Stimulated activated CD8-positive, alpha-beta memory T cell treated with anti-CD3 and anti-CD28 coated beads, Interleukin-7, amount 100 ng/mL, for 1 hour (primary cell): ENCODE measurements at places on chromosomes 2 and 18.

- DNase-seq: no peak
Observed at GRCh38 chr2:127585270-127585807, 49.9 kb downstream of the MYO7B start.

DNA sequence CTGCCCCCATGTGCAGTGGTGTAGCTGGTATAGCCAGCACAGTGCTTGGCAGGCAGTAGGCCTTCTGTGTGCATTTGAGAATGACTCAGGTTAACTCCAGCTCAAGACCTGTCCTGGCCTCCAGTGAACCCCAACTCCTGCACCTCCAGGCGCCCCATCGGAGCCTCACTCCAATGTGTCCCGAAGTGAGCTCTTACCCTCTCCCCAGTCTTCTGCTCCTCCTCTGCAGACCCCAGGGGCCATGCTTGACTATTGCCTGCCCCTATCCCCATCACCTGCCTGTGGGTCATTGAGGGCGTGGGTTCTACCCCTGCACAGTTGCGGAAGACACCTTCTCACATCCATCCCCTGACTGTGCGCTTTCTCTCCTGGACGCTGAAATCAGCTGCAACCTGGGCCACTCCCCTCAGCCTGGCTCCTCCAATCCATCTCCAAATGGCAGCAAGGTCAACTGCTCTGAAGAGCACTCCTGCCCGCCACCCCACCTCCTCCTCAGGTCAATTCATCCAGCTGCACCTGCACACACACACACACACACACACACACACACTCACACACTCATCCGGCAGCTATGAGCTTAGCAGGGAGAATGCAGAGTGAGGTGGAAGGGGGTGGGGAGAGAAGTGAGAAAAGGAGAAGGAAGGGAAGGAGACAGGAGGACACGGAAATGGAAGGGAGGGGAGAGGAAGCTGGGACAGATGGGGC, 130.3 kb upstream of the GLI2 start:
- no peak for DNase-seq

DNA sequence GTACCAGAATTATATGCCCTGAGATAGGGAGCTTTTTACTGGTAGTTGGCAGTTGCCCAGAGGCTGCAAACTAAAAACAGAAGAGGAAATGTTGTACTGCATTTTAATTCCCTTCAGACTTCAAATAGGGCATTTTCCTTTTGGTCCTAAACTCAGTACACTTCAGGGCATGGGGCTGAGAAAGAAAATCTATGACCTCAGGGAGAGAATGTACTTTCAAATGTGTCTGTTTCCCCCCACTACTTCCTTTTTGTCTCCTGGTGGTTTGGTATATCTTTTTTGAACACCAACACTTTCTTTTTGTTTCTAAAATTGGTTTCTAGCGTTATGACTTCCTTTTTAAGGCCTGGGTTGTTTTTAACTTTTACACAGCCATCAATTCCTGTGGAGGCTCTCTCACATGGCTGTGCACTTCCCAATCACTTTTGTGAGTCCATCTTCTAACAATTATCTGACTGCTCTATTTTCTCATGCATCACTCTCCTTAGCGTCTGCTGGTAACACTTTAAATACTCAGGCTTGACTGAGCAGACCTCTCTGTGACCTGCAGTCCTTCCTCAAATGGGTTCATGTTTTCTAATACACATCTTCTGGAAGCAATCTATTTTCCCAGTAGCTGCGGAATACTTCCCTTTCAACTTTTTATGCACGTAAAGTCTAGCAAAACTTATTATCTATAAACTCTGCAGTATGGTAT, 596.0 kb downstream of the LRP1B start:
- DNase-seq: no peak

- no peak for DNase-seq
Observed at GRCh38 chr2:86372133-86372532, 34.7 kb upstream of the REEP1 start.

DNA sequence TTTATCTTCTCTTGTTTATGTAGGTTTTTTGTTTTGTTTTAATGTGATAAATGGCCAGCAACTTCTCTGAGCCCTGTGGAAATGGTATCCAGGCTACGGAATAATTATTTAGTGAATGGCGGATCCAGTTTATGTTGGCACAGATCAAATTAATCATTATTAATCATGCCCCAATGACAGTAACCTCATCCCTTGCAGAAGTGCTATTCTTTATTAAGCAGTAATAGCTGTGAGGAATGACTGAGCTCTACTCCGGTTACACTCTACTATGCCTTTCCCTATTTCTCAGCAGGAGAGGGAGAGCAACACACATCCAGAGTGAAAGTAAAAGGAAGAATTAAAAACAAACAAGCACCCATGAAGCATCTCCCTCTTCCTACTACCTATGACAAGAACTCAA, 84.8 kb downstream of the SETBP1 start:
- DNase-seq: no peak

- DNase-seq: no peak
Observed at GRCh38 chr2:96105152-96105915, 11.0 kb downstream of the ADRA2B start.

GRCh38 chr2:186559370-186559769, 30.5 kb upstream of the ITGAV start:
- DNase-seq: no peak

DNA sequence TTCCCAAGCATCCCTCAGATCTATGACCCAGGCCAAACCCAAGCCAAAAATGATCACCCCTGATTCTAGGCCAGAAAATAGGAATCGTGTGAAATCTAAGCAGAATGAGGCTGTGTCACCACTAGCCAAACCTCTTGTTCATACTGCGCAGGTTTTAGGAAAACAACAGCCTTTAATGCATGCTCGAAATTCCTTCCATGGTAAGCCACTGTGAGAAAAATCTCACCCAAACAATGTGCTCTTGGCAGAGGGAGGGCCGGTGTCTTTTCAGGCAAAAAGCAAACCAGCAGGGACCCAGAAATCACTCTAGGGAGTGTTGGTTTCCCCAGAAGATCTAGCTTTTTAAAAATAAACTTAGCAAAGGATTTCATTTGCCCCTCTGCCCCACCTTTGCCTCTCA, 71.2 kb upstream of the FOSL2 start:
- DNase-seq: no peak

- DNase-seq: no peak
Observed at GRCh38 chr18:22173928-22174301, 4.5 kb downstream of the GATA6 start.

GRCh38 chr2:188870289-188870688, 103.9 kb upstream of the COL3A1 start:
- no peak for DNase-seq

GRCh38 chr2:213202011-213202410, 50.6 kb upstream of the IKZF2 start:
- DNase-seq: no peak

GRCh38 chr2:181594322-181594721, 62.6 kb downstream of the CERKL start:
- no peak for DNase-seq

DNA sequence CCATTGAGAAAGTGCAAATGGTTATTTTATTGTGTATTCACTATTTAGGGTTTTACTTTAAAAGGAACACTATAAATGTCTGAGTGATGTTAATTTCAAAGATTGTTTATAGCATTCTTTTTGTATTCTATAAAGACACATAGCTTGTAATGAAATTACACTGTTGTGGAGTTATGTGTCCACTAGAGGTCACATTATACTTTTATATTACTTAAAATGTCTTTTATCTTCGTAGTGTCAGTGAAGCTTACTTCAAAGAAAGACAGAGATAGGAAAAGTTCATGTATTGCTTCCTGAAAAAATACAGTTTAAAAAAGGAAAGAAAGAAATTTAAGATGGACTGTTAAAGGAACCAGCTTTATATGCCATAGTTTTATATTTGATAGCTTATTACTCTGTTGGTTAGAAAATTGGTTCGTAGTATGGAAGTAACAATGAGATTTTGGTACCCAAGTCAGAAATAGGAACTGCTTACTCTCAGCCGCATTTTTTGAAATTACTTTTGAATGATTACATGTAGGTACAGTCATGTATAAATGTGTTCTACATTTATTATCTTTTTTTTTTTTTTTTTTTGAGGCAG, 20.5 kb downstream of the APLF start:
- no peak for DNase-seq

- no peak for DNase-seq
Observed at GRCh38 chr18:3481696-3482210, 31.8 kb downstream of the TGIF1 start.

DNA sequence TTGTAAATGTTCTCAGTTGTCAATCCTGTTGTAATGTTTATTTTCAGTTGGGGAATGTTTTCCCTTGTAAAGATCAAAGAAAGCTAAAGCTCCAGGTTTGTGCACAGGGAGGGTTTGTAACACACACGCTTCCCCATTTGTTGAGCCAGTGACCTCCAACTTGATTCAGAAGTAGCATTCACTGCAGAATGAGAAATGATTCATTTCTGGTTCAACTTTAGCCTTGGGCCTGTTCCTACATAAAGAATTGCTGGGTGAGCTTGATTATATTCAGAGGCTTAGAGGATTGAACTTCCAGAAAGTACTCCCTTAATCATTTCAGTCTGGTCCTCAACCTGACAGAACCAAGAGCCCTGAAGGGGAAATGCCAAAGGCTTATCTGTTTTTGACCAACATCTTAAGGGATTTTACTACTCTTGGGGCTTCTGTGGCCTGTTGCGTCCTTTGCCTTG, 70.6 kb upstream of the CAVIN2 start:
- no peak for DNase-seq

GRCh38 chr18:22273101-22274039, 104.0 kb downstream of the GATA6 start:
- DNase-seq: no peak

DNA sequence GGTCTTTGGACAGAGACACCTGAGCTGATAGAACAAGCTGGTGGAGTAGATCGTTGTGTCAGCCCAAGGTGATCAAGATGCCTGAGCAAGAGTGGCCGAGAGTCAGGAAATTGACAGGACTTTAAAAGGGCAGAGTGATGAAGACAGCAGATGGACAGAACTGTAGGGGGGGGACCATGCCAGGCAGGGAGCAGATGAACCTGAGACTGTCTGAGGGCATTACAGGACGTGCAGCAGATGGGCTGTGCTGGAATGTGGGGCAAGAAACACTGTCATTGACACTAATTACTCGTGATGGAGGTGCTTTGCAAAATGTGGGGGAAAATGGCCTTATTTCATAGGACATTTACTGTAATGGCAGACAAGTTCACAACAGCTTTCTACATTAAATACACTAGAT, 225.0 kb downstream of the THSD7B start:
- DNase-seq: no peak

- DNase-seq: no peak
Observed at GRCh38 chr2:127313406-127313805, 19.5 kb upstream of the ERCC3 start.

- no peak for DNase-seq
Observed at GRCh38 chr2:37558623-37559022, 112.8 kb downstream of the CDC42EP3 start.

- DNase-seq: no peak
Observed at GRCh38 chr2:183126635-183127034, 2.4 kb downstream of the NUP35 start.

GRCh38 chr2:182064019-182064778, 78.5 kb downstream of the PPP1R1C start:
- DNase-seq: no peak

DNA sequence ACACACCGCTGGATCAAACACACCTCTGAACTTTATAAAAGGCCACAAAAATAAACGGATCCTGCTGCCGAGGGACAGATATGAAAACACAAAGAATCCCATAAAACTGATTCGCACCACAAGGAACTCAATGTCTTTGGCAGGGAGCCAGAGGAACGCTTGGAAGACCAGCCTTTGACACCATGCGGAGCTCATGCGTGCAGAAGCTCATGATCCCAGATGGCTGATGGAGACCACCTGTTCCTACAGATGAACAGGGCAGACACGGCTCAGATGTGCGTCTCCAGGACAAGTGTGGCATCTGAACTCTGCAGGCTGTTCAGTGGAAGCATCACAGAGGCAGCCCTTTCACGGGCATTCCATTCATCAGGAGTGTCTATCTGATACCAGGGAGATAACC, 24.9 kb downstream of the COPS9 start:
- DNase-seq: no peak

DNA sequence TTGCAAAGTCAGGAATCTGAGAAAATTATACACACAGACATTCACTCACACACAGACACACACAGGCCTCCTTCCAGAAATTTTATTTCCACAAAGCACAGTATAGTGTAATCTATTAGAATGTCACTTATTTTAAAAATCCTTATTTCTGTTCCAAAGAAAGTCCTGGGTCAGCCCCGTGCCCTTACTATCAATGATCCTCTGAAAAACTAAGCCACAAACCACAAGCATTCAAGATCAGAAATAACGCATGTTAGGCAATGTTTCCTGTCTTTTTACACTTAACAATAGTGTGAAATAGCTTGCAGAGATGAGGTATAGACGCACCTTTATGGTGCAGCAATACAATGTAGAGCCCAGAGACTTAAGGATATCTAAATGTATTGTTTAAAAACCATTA, 25.8 kb downstream of the TBC1D8 start:
- no peak for DNase-seq

DNA sequence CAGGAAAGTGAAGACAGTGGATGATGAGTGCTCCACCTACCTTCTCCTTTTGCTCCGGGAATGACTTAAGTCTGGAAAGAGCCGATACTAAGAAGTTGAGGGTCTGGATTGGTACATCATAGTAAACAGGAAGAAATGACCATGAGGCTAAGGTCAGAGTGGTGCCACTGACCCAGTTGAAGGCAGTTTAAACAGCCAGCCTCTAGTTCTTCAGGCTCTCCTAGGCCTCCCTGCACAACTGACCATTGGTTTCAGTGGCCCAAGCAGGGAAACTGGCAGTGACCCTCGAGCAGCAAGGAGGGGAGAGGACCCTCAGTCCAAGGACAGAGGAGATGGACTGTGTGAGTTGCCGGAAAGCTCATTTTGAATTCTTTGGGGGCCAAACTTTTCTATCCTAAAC, 119.1 kb downstream of the MAP4K4 start:
- no peak for DNase-seq

GRCh38 chr18:58871514-58872420, 7.1 kb downstream of the ZNF532 start:
- no peak for DNase-seq

- DNase-seq: no peak
Observed at GRCh38 chr18:39796393-39796792, 2158.6 kb upstream of the PIK3C3 start.

GRCh38 chr2:108409768-108410167, 32.0 kb downstream of the SULT1C4 start:
- DNase-seq: no peak

- DNase-seq: no peak
Observed at GRCh38 chr2:23293731-23294130, 91.2 kb upstream of the KLHL29 start.

GRCh38 chr18:48018851-48019250, 88.4 kb upstream of the SMAD2 start:
- no peak for DNase-seq

GRCh38 chr18:79111483-79111882, 42.3 kb downstream of the ATP9B start:
- no peak for DNase-seq

- no peak for DNase-seq
Observed at GRCh38 chr2:127108090-127108523, 1.2 kb upstream of the BIN1 start.
